ENCODE measurements at places on chromosomes 1 and 21.

GRCh38 chr1:192545896-192546521 lies 29.6 kb upstream of the RGS1 start:
- DNase-seq: no peak

- no peak for DNase-seq
Measured at GRCh38 chr1:153803470-153804056, 28.4 kb downstream of the SLC27A3 start.

- no peak for DNase-seq
Measured at GRCh38 chr21:21690068-21690665, 692.0 kb downstream of the NCAM2 start.

GRCh38 chr1:59485949-59486348 lies 189.1 kb downstream of the FGGY start:
- no peak for DNase-seq

- DNase-seq: peak; percentile 86
Measured at GRCh38 chr1:116737020-116737854, 17.0 kb upstream of the CD2 start.

DNA sequence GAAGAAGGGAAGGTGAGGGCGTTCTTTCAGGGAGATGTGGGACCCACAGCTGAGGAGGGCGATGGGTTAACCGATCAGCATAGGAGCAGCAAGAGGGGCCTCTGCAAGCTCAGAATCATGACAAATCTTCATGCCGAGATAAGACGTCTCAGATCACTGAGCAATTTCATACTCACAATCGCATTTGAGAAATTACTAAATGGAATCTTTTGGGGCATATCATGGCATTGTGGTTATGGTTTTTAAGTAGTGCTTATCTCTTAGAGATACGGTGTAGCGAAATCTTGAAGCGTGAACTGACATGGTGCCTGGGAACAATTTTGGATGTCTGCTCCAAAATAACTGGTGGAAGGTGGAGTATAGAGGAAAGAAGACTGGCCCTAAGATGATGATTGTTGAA lies 6.2 kb downstream of the TNNT2 start:
- DNase-seq: no peak

DNA sequence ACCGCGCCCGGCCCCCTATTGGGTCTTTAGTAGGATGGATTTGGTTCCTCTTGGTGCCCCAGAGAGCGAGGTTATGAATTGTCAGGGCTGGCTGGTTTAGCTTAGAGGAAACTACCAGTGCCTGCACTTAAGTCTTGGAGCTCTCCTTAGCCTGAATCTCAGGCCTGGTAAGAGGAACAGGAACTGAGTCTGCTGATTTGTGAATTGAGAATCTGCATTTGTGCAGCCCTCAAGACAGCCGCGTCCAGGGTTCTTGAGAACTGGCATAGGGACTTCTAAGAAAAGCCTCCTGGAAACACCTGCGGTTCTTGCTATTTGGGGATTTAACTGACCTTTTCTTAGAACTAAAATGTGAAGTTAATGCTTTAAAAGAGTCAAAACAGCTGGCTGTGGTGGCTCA lies 1.7 kb downstream of the NECAP2 start:
- peak; percentile 42 for DNase-seq

DNA sequence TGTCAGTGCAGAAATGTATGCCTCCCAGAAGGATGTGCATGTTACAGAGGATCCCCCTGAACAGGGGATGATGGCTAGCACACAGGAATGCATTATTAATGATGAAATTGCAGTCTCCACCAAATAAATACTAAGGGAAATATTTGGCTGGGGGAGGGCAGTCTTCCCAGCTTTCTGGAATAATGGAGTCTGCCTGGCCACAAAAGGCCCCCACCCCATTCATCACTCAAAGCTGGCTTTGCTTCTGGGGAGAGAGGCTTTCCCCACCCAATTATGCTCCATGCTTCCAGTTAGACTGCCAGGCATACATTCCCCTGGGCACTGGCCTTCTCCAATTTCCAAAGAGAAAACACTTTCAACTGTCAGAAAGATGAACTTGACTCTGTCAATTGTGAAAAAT lies 302.7 kb downstream of the SIPA1L2 start:
- DNase-seq: no peak

DNA sequence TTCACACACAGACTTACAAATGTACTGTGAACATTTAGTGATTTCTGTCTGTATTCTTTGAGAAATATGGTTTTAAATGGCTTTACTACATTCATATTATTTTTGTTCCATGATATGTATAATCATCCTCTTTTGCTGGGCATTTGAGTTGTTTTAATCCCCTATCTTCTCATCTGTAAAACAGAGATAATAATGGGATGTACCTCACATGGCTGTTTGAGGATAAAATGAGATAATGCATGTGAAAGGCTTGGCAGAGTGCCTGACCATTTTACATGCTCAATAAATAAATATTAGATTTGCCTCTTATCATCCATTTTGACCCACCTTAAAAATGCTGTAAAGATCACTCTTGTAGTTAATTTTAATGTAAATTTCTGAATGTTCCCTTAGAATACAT lies 197.2 kb downstream of the C1orf94 start:
- DNase-seq: no peak

DNA sequence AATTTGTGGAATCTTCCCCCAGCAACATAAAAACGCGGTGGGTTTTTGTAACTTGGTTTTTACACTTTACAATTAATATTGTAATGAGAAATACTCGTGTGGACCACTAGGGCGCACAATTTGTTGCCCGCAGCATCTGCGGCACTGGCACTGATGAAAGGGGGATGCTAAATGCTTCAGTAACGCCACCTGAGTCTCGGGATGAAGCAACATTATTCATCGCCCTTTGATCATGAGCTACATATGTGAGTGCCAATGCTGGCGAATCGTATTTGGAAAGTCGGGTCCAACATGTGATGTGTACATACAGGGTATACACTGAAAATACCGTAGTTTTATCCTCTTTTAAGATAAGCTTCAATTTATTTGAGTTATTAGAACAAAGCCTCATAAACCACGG lies 34.2 kb upstream of the COX20 start:
- peak; percentile 75 for DNase-seq
